ENCODE measurements at places on chromosomes 11 and 22.
A peak's percentile ranks its signal among the peaks of the same experiment; 100 is the strongest.

DNA sequence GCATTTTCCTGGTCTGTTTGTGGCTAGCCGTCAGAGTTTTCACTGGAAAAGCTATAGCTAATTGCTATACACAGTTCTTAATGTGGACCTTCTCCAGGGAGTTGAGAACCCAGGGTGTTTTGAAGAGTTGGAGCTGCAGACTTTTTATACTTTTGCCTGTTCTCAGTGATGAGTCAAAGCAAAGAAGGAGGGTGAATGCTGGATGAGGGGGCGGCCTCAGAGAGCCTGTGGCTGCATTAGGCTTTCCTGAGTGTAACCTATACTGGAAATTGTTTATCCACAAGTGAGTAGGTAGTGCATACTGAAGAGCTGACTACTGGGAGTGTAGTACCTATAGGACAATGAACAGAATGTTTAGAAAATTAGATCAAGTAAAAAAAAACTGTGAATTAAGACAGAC is 79.7 kb upstream of the HORMAD2 start:
- no peak for ATAC-seq

GRCh38 chr11:133123796-133124195 is 408.5 kb downstream of the OPCML start:
- no peak for ATAC-seq

DNA sequence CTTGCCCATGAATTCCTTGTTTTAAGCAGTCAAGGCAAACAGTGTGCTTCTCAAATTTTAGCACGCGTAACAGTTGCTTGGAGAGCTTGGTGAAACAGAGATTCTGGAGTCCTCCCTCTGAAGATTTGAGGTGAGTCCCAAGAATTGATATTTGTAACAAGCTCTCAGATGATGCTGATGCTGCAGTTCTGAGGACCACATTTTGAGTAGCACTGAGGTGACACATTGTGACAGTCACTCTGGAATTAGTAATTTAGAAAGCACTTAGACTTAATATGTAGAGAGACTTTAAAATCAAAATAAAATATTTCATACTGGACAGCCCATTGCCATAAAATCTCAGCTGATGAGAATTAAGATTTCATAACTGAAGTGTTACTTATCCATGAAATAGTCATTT is 38.5 kb downstream of the DNAJC24 start:
- no peak for ATAC-seq

DNA sequence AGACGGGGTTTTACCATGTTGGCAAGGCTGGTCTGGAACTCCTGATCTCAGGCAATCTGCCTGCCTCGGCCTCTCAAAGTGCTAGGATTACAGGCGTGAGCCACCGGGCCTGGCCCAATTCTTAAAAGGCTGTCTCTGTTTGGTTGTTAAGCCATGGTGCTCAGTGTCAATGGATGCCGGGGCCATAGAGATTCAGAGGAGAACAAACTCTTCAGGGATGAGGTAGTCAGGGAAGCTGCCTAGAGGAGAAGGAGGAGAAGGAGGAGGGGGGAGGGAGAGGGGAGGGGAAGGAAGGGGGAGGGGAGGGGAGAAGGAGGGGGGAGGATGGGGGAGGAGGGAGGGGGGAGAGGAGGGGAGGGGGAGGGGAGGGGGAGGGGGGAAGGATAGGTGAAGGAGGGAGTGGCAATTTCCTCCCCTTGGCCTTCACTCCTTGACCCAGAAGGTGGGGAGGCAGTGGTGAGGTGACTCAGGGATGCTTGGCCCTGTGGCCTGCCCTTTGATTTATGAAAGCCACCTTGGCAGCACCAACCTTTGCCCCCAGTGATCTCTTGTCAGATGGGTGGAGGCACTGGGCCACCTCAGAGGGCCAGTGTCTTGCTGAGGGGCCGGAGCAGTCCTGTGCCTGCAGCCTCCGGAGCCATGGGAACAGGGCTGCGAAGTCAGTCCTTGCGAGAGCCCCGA is at the start of gene C11orf86:
Gene C11orf86, plus strand, starts transcription at position 581 of the 681 bp plus-strand sequence. Its CDS starts 59 bp downstream, at position 640.
- ATAC-seq: peak; percentile 65

GRCh38 chr22:43050995-43051394 is 36.0 kb upstream of the PACSIN2 start:
- no peak for ATAC-seq

DNA sequence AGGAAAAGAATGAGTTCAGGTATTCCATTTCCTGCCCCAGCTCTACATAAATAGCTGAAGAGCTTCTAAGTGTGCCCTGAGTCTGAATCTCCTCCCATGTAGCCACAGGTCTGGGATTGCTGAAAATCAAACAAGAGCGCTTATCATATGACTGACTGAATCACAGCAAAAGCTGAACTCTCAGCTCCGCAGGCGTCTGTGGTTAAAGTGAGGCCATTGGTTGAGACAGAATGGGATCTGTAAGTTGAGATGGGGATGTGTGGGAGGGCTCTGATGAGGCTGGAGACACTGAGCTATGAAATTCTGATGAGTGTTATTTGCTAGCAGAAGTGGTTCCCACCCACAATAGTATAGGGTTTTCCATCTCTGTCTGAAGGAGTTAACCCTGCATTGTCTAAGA is 637.0 kb downstream of the OPCML start:
- ATAC-seq: no peak

GRCh38 chr11:130476200-130476921 is 27.9 kb downstream of the ADAMTS15 start:
- no peak for ATAC-seq

DNA sequence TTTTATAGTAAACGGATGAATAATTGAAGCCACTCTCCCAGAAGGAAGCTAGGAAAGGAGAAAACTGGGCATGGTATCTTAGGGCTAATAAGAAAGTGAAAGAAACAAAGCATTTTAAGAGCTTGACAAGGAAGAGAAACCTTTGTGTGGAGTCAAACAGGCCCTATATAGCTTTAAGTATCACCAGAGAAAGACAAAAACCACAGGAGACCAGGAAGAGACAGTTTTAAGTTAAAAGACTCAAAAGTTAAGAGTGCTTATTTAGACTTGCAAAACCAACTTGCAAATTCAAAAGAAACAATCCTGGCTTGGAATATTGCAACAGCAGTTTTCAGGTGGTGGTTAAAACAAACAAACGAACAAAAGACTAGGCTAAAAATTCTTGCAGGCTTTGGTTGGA is 3.4 kb downstream of the PAK1 start:
- no peak for ATAC-seq

DNA sequence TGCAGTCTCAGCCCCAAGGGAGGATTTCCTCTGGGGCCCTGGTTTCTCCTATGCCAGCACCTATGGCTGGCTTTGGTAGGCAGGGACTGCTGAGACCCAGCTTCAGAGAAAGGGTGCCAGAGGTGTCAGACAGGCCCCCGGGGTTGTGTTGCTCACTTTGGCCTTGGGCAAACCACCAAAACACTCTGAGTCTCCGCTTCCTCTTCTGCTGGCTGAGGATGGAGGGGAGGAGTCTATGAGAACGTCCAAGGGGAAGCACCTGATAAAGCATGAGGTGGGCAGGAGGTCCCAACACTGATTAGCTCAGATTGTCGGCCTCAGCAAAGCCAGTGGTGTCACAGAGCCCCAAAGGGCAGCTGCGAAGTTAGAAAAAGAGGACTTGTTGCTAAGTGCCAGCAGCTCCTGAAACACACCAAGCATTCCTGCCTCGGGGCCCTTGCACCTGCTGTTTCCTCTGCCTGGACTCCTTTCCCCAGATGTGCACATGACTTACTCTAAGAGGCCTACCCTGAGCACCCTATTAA is 10.5 kb downstream of the SMTNL1 start:
- no peak for ATAC-seq

- ATAC-seq: no peak
Observed at GRCh38 chr11:1834062-1834610, 654 bp upstream of the SYT8 start.

DNA sequence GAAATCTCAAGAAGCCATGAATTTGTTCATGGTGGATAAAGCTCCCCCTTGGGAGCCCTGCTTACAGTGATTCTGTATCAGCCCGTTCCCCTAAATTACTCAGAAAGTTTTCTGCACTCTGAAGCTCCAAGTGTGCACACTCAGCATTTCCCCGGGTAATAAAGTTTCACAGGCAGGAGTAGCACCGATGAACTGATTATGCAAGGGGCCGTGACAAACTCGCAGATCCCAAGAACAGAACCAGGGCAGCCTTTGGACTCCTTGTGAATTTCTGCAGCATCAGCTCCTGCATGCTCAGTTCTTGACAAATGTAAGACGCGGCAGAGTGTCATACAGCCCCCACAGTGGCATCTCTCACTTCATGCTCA is 73.5 kb downstream of the COMMD9 start:
- no peak for ATAC-seq

DNA sequence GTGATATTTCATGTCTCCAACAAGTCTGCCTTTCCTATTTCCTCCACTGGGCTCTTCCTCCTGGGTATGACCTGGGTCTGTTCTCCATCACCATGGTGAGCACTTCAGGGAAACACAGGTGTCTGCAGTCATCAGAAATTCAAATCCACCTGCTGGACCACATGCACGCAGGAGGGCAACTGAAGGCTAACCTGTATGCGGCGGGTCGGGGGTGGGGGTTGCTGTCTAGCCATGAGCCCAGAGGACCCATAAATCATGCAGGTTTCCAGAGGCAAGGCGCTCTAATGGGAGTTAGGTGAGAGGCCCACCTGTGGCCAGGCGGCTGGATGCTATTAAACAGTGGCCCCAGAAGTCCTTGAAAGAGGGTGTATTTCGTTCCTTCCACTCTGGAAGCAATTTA is 11.1 kb upstream of the PAMR1 start:
- ATAC-seq: no peak

DNA sequence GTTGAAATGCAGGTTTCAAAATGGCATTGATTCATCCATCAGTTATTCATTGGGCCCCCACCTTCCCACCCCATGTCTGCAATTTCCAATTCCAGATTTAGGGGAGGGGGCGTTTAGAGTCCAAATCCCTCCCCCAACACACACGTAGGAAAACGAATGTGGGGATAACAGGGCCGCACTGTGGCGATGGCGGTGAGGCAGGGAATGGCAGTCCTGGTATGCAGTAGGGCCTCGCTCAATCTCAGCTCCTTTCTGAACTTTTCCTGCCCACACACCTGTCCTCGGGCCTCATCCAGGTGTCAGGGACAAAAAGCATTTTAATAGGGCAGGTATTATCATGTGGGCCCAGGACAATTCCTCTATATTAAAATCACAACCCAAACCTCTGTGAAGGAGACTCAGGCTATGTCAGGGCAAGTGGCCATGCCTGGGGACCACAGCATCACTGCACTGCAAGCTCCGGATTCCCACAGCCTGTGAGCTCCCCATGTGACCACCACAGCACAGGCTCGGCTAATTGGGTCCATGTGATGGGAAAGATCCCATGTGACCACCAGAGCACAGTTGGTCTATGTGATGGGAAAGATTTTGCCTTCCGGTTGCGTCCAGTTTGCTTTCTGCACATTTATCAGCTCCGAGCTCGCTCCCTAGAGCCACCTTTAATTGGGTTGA is 44.5 kb downstream of the RTL6 start:
- ATAC-seq: peak; percentile 96

GRCh38 chr22:36228944-36229343 is 10.4 kb downstream of the APOL2 start:
- ATAC-seq: no peak

GRCh38 chr11:121282386-121282785 is 10.2 kb upstream of the SC5D start:
- ATAC-seq: no peak

GRCh38 chr11:14713496-14714244 is 70.1 kb downstream of the PDE3B start:
- no peak for ATAC-seq

GRCh38 chr11:7654195-7654705 is 19.1 kb downstream of the CYB5R2 start:
- no peak for ATAC-seq

- no peak for ATAC-seq
Observed at GRCh38 chr11:16047073-16047472, 309.3 kb downstream of the SOX6 start.

- no peak for ATAC-seq
Observed at GRCh38 chr11:57422669-57423068, 4.3 kb downstream of the SLC43A3 start.

DNA sequence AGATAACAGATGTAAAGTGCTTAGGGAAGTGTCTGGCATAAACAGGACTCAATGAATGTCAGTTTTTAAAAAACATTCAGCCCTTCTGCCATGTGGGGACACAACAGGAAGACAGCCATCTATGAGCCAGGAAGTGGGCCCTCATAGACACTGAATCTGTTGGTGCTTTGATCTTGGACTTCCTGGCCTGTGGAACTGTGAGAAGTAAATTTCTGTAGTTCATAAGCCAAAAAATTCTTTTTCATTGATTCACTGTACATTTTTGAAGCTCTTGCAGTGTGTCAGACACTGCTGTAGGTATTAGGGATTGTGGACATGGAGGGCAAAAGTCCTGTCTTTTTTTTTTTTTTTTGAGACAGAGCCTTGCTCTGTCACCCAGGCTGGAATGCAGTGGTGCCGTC is 188.6 kb downstream of the HIPK3 start:
- ATAC-seq: no peak

DNA sequence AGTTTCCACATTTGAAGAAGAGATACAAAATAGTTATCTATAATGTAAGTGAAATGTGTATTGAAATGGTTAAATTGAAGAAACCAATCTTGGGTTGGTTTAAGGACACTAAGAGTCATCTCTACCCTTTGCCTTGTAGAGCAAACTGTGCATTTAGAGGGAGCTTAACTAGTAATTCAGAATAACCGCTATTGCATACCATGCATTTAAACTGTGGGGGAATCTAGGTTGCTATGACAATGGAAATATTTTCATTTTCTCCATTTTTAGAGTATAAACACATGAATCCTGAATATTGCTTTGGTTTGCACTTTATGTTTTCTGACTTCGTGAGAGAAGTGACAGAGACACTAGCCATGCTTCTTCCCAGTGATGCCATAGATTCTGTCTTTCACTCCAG is 39.7 kb downstream of the FAT3 start:
- ATAC-seq: peak; percentile 44

GRCh38 chr22:31243339-31244045 is 31.4 kb downstream of the LIMK2 start:
- no peak for ATAC-seq

DNA sequence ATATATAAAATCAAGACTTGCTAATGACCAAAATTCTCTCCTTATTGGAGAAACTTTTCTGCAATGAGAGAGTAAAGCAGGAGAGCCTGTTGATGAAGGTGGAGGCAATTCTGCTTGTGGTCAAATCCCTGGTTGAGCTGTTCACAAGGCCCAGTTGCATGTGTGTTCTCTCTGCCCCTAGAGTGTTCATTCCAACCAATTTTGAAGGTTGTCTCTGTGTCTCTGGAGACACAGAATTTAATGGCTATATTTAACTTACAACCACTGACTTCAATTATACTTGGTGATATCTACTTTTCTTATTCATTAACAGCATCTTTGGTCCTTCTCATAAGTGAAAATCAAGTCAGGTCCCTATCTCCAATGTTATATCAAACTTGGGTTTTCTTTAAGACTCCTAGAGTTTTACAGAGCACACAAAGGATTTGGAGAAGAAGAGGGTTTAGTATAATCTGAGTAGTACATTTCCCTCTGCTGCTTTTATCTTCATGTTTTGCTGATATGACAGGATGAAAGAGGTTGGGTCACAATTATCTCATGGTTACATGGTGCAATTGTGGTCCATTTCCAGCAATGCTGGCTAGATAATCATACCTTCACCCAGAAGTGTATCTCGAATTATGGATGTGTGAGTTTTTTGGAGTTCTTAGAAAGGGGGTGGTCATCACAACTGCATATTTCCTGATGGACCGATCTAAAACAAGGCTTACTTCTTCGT is 4.0 kb downstream of the OOSP4A start:
- ATAC-seq: no peak

- ATAC-seq: no peak
Observed at GRCh38 chr22:42301742-42302102, 31.3 kb upstream of the TCF20 start.

- no peak for ATAC-seq
Observed at GRCh38 chr11:116375221-116375620, 397.6 kb downstream of the BUD13 start.
